ENCODE measurements at places on chromosomes 16 and 17.

DNA sequence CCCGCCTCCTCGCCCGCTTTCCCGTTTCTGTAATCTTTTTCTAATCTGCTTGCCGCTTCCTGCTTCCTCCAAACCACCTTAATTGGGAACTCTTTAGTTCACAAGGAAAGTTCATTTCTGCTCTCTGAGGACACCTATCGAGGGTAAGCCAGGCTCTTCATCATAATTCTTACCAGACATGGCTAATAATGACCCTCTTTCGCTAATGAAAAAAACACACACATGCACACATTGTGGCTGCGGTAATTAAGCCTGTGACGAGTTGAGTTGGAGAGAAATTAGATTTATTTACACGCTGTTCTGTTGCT is 100.6 kb downstream of the ZNF423 start:
- no peak for DNase-seq

DNA sequence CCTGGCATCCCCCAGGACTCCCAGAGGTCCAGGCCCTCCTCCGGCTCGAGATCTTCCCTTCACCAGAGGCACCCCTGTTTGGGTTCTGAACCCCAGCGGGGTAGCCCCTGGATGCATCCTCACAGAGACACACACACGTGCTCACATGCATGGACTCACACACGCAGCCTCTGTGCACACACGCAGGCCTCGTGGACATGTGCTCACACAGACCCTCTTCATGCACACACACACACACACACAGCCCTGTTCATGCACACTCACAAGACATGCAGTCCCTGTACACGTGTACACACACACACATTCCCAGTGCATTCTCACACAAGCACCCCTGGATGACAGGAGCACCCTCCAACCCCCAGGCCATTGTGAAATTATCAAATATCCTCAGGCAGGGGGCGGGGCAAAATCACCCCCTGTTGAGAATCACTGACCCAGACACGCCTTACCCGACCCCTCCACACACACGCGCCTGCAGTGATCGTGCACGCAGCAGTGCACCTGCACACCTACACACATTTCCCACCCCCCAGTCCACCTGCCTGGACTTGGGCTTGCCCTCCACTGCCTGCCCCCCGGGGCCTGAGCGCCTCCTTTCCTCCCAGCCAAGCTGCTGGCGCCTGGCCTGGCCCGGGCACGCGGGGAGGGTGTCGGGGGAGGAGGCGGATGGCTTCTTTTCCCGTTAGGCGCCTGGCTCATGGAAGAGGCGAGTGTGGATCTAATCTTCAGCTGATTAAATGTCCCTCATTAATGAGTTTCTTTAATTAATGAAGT is 62.6 kb downstream of the ENGASE start:
- DNase-seq: no peak

DNA sequence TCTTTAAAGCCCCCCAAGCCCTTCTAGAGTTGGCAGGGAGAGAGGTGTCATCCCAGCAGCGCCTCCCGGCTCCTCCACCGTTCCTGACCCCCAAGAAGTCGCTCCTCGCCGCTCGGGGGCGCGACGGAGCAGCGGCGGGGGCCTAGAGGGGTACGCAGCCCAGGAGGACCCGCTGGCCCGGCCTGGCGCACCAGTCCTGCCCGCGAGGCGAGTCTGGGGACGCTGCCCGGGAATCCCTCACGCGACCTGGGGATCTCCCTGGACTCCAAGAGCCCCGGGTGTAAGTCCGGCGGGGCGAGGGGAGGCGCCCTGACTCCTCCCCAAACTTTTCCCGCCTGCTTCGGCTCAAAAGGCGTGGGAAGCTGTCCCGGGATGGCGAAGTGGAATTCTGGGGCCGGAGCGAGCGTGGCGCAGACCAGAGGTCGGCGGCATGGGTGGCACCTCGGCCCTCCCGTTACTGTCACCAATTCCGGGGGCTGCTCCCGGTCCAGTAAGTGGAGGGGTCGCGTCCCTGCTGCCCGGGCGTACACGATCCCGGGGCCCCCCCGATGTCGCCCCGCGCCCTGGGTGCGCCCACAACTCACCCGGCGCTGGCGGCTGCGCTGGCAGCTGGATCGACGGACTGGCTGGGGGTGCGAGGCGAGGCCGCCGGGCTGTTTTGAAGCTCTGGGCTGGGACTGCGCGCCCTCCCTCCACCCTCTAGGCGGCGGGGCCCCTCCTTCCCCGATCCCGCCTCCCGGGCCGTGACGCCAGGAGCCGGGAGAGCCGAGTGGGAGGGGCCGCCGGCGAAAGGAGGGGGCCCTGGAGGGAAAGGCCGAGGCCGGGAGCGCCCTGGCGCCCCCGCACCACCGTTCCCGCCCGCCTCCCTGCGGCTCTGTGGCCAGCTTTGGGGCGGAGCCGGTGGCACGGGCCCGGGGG is at the start of gene EMP2:
TSS of gene EMP2 (minus strand) at position 634 of the 918 bp plus-strand sequence. CDS start 32,981 bp downstream, outside the sequence.
- DNase-seq: no peak

DNA sequence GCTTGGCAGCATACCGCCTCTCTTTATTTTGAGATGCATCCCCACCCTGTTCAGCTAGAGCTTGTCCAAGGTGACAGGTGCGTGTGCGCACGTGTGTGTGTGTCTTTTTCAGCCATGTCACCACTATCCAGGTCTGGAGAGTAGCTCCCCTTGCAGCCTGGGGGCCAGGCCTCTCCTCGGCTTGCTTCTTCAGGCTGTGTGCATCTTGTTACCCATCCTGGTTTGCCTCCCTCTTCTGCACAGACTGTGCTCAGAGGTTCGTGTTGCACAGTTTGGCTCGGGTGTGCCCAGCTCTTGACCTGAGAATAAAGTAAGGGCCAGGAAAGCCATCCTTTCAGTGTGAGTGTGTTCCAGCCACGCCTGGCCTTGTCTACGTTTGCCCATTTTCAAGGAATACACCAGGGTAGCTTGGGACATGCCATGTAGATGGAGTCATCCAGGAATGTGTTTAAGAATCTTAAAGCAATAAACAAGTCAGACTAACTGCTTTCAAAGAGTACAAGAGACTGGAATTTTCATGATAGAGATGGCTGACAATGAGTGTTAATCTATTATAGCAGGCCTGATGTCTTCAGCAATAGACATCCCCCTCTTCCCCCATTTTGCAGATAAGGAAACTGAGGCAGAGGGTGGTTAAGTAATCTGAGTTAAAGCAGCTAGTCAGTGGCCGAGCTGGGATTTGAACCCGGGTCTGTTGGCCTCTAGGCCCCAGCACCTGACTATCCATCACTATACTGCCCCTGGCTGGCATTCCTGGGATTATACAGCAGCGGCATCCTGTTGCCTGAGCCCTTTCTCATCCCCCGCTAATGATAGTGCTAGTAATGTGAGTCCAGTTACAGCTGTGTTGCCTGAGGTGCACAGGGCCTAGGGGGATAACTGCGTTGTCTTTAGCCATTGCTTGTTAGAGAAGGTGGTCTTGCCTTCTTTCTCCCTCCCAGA is 77.9 kb downstream of the KSR1 start:
- no peak for DNase-seq

- no peak for DNase-seq
Measured at GRCh38 chr17:6567528-6568183, 11.3 kb upstream of the PITPNM3 start.

- no peak for DNase-seq
Measured at GRCh38 chr17:43578699-43579565, 32.8 kb upstream of the ETV4 start.

DNA sequence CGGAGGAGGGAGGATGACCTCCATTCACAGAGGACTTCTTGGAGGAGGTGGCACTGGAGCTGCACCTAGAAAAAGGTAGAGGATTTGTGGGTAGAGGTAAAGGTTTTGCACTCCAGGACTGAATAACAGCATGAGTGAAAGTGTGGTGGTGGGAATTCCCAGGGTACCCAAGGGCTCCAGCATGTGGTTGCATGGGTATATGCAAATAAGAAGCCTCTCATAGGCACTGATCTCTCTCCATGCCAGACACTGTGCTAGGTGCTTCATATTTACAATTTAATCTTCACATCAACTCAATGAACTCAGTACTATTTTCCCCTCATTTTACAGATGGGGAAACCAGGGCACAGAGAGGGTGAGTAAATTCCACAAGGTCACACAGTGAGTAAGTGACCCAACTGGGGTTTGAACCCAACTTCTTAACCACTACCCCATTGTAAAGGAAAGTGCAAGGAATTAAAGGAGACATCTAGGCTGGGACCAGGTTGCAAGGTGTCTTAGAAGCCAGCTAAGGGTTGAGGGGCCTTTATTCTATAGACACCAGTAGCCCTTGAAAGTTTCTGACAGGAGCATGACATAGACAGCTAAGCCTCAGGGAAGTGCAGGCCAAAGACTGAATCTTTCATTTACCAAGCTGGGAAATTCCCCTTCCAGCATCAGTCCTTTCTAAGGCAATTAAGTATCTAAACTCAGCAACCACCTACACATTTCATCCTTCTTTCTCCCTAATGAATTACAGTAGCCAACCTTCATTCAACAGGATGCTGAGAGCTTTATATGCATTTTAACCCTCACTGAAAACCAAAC is 21.3 kb downstream of the SCNN1B start:
- no peak for DNase-seq

GRCh38 chr17:10420811-10421210 is 939 bp downstream of the MYH8 start:
- DNase-seq: no peak

DNA sequence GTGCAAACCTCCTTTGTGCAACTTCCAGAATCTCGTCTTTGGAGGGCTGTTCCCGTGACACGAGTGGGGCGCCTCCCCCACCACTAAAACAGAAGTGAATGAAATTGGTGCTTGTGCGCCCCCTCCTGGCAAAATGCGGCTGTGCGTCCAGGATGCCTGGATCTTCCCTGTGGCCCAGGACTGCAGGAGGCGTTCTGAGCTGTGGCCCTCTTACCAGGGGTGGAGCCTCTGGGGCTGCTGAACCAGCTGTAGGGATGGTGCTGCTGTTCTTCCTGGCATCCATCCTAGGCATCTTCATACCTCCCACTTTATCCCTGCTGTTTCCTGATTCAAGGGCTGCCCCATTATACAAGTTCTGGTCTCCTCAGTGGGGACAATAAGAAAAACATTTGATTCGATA is 18.5 kb upstream of the NAGLU start:
- no peak for DNase-seq

GRCh38 chr17:1186923-1187771 is 7.4 kb upstream of the ABR start:
- no peak for DNase-seq

DNA sequence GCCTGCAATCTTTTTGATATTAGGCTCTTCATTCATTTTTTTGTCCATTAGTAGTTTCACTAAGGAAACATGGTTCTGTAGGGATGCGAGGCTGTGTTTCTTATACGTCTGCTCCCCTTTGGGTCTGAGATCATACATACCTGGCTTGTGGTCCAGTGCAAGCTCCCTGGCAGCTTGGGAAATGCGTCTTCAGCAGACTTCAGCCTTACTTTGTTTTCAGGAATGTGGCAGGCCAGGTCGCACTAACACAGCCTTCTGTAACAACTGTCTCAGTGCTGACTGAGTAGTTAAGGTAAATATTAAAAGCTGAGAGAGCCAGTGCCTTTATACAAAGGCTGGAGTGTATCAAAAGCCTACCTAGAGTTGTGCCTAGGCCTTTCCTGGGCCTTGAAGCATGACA is 970.5 kb upstream of the EEF2KMT start:
- no peak for DNase-seq

DNA sequence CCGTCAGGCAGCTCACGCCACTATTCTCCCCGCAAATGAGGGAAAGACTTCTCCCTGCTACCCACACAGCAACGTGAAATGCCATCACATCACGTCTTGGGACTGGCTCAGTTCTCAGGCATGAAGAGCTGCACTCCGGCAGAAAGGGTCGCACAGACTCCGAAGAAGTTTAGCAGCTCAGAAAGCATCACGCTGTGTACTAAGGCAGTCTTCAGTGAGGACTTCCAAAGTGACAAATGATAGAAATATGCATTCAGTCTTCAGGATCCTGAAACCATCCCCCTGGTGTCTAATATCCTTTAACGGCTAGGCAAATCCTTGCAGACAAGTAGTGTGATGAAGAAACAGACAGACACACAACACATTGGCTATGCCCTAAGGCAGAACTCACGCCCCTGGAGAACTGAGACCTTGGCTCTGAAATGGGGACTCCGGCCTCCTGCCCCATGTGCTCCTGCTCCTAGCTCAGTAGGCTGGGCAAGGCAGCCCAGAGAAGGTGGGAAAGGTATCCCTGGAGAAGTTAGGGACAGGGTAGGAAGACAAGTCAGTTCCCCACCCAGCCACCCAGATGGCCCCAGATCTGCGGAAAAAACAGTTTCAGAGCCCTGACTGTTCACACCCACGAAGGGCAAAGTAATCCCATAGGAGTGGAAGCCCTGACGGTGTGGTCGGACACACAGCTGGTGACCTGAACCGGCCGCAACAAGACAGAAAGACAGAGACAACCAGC is 1.6 kb downstream of the XYLT1 start:
- DNase-seq: no peak

DNA sequence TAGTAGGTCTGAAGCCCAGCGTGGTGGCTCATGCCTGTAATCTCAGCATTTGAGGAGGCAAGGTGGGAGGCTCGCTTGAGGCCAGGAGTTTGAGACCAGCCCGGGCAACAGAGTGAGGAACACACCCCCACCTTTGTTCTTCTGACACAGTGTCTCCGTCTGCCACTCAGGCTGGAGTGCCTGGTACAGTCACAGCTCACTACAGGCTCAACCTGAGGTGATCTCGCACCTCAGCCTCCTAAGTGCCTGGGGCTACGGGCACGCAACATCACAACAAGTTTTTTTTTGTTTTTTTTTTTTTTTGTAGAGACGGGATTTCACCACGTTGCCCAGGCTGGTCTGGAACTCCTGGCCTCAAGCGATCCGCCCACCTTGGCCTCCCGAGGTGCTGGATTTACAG is 6.7 kb upstream of the TLCD3A start:
- DNase-seq: no peak

- DNase-seq: no peak
Measured at GRCh38 chr16:56311208-56312027, 113.9 kb downstream of the AMFR start.

DNA sequence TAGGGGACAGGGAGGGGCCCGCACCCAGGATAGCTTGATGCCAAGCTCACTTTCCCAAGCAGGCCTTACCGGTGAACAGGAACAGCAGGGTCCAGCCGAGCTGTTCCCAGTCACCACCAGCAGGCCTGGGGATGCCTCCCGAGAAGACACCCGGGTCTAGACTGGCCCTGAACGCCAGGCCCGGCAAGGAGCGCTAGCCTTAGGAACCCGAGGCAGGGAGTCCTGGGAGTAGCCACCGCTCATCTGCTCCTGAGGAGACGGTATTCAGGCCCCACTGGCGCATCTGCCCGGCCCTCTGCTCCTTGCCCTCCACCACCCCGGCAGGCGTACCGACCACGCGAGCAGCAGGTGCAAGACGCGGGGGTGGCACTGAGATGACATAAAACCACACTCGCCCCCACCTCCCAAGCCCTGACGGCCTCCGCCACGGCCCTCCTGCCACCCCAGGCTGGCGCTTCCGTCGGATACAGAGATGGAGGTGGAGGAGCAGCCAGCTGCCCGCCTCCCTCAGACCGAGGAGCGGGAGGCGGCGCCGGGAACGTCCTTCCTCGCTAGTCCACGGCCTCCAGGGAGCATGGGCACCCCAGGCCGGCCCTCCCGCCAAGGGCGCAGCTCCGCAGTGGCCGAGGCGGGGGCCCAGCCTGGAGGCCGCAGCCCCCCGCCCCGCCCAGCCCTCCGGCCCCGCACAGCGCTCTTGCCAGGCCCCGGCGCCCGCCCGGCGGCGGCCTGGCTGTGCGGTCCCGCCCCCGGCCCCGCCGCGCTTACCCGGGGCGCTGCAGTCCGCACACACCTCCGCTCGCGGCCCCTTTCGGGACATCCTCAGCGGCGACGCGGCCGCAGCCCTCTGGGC is 661 bp downstream of the GIT1 start:
- no peak for DNase-seq
